Colonic mucosa (tissue), 4 donors: ENCODE measurements at places on chromosomes 7 and 10. TPM values are rescaled to one million over a fixed set of nuclear protein-coding genes. Genes with fewer than 3 reads are reported as not detected.

DNA sequence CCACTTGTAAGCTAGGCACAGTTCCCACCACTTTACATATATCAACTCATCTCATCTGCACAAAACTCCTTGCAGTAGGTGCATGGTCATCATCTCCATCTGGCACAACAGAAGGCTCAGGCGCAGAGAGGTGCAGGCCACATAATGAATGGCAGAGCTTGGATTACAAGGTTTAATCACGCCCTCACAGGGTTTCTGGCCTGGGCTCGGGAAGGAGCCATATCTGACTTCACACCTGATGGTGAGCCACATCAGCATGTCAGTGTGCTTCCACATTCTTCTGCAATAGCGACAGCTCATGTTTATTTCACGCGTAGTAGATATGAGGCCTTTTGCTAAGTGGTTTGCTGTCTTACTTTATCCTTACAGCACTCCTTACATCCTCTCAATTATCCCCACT, 650.2 kb downstream of the INHBA start:
- no peak for DNase-seq
- no peaks in the 10 kb centered on the region for H3K27me3 ChIP-seq
- no peak overlapping the region for H3K4me3 ChIP-seq
- no peak overlapping the region for H3K27ac ChIP-seq
- no peaks in the 10 kb centered on the region for H3K4me1 ChIP-seq
- H3K36me3 ChIP-seq, result no peaks in the 10 kb centered on the region

DNA sequence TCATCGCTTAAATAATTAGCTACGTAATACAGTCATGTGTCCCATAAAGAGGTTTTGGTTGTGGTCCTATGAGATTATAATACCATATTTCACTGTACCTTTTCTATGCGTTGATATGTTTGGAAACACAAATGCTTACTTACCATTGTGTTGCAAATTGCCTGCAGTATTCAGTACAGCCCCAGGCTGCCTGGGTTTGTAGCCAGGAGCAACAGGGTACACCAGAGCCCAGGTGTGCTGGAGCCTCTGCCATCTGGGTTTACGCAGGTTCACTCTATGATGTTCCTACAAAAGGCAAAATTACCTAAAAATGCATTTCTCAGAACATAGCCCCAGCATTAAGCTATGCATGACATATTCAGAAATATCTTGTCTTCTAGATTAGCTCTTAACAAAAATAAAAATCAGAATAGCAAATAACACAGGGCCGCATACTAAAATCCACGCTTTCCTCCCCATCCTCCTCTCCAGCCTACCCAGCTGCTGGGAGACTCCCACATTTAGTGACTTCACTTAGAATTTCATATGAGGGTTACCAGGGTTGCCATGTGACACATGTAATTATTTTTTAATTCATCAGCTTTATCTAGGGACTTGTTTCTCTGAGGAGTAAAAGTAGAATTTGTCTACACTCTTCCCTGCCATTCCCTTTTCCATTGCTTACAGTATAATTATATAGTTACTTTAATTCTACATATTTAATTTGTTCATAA, 559.0 kb upstream of the ADARB2 start:
- H3K36me3 ChIP-seq, result no peaks in the 10 kb centered on the region
- no peaks in the 10 kb centered on the region for H3K27me3 ChIP-seq
- no peak overlapping the region for H3K27ac ChIP-seq
- no peak overlapping the region for H3K4me3 ChIP-seq

GRCh38 chr7:47525066-47525623, 56.8 kb downstream of the TNS3 start:
- H3K4me3 ChIP-seq, result no peak overlapping the region
- DNase-seq, result no peak
- H3K27ac ChIP-seq, result no peak overlapping the region
- no peaks in the 10 kb centered on the region for H3K36me3 ChIP-seq

- H3K27ac ChIP-seq, result no peak overlapping the region
- no peak for DNase-seq
- H3K4me3 ChIP-seq, result no peak overlapping the region
- no peaks in the 10 kb centered on the region for H3K27me3 ChIP-seq
- peaks cover 2% of the 10 kb centered on the region for H3K4me1 ChIP-seq
Measured at GRCh38 chr10:110057456-110057855, 49.7 kb downstream of the ADD3 start.

HEPACAM2 gene
- 81.5 TPM for total RNA-seq

STK32C gene
- 14.5 TPM for total RNA-seq

NUPR2 gene
- total RNA-seq, result 1.3 TPM

FAM237B gene
- not detected for total RNA-seq

MKX gene
- total RNA-seq, result 2.3 TPM

MMP21 gene
- total RNA-seq, result not detected
